ENCODE measurements at places on chromosomes 7 and 10.

- DNase-seq: no peak
These were observed 93.1 kb upstream of the NAMPT start for GRCh38 chr7:106377847-106378361.

- DNase-seq: no peak
These were observed 21.4 kb upstream of the ZNF273 start for GRCh38 chr7:64881461-64882287.

GRCh38 chr7:123633553-123633952 lies 22.1 kb upstream of the LMOD2 start:
- DNase-seq: no peak

DNA sequence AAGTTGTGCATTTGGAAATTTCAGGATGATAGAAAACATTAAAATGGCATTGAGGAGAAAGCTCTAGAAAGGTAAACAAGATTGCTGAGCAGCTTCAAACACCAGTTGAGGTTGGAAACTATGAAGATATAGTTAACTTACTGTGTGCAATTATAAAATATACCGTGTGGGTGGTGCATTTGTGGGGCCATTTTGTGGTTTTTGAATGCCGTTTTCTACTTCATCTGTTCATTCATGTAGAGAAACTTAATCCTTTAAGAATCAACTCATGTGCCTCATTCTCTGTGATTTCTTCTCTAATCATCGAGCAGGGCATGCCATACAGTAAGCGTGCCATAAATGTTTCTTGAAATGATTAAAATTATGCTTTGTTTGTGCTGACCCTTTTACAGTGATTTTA lies 232.8 kb upstream of the TEX47 start:
- no peak for DNase-seq

- no peak for DNase-seq
These were observed at the start of gene GPER1 for GRCh38 chr7:1087952-1088920. TSS of gene GPER1 (plus strand) at chr7:1088113. CDS start at chr7:1091729, 3,616 bp downstream.

- peak; percentile 85 for DNase-seq
These were observed 145.5 kb downstream of the FANK1 start for GRCh38 chr10:126041804-126042231.

DNA sequence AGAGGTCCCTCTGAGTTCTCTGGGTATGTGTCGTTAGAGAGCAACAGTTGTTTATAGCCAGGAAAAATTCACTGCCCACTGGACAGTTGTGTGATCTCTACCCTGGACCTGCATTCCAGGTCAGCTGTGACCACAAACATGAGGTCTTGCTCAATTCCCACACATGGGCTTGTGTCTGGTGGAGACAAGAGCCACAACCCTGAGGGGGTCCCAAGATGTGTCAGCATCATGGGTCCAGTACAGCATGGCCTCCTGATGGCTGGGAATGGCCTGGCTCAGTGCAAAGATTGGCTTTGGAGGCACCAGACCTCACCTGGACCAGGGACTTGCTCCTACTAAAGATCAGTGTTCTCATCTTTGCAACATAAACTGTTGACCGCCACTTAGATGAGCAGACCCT lies 751.6 kb downstream of the GRID1 start:
- DNase-seq: no peak

GRCh38 chr7:156178214-156178613 lies 366.0 kb upstream of the SHH start:
- no peak for DNase-seq

- no peak for DNase-seq
These were observed 248.2 kb downstream of the TCERG1L start for GRCh38 chr10:131063311-131063710.

DNA sequence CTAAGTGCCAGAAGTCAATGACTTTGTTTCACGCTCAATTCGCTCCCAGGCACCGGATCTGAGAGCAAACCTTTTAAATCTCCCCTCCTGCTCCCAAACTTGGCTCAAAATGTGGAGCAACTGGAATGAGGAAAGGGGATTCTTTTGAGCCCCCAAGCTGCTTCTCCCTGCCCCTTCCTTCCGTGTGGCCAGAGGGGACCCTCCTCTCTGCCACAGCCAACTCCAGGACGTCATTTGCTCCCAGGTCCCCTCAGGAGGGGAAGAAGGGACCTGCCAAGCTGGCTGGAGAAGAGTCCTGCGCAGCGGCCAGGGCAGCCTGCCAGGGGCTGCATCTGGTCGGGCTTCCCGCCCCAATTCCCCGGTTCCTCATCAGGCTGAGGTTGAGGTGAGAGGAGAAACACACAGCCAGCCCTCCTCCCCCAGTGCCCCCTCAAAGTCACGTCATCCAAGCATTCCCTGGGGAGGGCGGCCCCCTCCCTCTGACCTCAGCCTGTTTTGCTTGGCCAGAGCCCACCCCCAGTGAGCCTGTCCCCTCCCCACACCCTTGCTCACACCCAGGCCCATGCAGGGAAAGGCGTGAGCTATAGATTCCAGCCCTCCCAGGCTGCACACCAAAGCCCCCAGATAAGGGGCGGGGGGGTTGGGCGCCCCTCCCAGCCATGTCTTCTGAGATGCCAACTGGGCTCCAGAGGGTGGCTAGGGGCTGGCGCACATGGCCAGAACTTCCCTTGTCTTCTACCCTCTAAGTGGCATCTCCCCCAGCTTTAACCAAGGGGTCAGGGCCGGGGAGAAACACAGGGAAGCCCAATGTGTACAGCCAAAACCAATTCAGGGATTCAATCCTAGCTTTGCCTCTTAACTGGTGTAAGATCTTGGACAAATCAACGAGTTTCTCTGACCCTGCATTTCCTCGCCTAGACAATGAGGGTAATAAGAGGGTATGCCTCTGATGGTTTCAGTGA lies 35.0 kb downstream of the SH3PXD2A start:
- DNase-seq: no peak

GRCh38 chr7:118214833-118215182 lies 9.7 kb upstream of the ANKRD7 start:
- DNase-seq: no peak

- no peak for DNase-seq
These were observed 450.9 kb upstream of the MKI67 start for GRCh38 chr10:128576943-128577670.

DNA sequence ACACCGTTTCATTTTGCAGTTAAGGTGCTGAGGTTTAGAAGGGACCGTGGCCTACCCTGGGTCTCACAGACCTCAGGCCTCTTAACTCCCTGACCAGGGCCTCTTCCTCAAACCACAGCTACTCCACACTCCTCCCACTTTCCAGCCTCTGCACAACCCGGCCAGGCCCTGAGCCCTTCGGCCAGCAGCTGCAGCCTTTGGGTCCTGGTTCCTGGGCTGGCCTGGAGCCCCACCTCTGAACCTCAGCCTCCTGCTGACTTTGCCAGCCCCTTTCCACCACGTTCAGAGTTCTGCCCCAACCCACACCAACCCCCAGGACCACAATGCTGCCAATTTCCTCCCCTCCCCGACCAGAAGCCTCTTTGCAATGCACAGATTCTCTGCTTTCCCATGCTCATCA lies 84.1 kb downstream of the VOPP1 start:
- no peak for DNase-seq

DNA sequence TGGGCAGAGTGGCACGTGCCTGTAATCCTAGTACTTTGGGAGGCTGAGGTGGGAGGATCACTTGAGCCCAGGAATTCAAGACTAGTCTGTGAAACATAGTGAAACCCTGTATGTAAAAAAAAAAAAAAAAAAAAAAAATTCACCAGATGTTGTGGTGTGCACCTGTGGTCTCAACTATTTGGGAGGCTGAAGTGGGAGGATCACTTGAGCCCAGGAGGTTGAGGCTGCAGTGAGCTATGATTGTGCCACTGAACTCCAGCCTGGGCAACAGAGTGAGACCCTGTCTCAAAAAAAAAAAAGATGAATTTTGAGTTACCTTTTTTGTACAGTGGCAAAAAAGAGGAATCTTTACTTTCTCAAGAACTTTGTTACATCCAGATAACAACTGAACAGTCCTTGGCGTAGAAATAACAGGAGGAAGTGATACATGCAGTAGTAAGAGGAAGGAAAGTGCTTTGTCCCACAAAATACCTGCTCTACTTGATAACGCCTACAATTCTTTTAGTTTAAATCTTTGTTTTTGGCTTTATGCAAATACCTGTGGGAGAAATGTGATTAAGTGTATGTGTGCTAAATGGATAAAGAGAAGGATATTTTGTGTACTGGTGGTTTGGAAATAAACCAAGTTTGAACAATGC lies 29.3 kb downstream of the SPAG6 start:
- no peak for DNase-seq

- no peak for DNase-seq
These were observed 152.0 kb downstream of the ZNF22 start for GRCh38 chr10:45152726-45153125.

DNA sequence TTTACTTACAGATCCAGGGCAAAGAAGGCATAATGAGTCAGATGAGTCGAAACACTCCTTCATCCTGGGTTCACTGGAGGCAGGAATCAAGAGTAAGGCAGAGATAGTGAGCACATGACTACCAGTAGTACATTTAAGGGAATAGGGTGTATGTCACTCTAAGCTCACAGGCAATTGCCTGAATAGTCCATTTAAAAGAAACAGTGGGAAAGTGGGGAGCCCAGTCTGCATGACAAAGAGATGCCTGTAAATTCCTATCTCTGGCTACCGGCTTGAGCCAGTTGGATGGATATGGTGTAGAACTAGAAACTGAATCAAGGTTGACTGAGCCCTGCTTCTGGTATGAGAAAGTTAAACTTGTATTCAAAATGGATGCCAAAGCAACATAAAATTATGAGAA lies 861.5 kb upstream of the ZWINT start:
- DNase-seq: no peak

DNA sequence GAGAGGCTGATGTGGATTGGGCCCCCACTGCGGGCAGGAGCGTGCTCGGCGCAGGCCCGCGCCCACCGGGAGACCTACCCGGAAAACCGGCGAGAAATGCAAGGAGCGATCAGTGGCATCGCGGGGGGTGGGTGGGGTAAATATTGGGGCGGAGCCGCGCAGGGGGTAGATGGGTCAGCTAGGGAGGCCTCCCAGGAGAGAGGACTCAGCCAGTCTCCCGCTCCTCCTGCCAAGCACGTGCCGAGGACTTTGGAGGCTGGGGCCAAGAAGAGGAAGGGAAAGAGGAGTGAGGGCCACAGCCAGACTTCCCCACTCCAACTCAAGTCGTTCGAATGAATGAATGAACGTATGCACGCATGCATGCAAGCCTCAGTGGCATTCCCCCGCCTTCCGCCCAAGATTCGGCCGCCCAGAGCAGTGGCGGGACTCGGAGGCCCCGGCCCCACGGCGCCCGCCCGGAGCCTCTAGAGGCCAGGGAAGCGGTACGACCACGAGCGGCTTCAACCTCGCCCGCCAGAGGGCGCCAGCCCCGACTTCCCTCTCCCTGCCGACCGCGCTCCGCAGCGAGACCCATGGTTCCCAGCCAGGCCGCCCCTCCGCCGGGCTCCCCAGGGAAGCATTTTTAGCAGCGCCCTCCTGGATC lies 3.6 kb downstream of the NPM3 start:
- DNase-seq: peak; percentile 57

- no peak for DNase-seq
These were observed 18.5 kb downstream of the DIP2C start for GRCh38 chr10:670990-671389.

GRCh38 chr7:132249256-132249971 lies 326.9 kb downstream of the PLXNA4 start:
- DNase-seq: peak; percentile 20

Measured in large intestine (tissue), 12 donors.